NCI-H1105 (cell line): ENCODE measurements at places on chromosomes 6 and 20.
A peak's percentile ranks its signal among the peaks of the same experiment; 100 is the strongest.

DNA sequence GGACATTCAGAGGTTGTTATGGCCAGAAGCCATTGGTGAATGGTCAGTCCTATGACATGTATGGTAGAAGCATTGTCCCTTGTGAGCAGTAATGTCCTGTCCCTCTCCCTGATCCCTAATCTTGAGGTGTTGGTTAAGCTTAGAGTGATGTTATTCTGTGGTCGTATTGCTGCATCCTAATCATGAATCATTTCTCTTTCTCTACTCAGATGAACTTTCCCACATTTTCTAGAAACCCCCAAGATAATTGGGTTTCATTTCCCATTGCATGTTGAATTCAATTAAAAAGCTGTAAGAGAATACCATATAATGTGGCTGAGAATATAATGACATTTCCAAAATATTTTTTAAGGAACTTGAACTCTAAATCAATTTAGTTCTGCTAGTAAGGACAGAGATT lies 175.1 kb downstream of the PLCB4 start:
- DNase-seq = no peak

DNA sequence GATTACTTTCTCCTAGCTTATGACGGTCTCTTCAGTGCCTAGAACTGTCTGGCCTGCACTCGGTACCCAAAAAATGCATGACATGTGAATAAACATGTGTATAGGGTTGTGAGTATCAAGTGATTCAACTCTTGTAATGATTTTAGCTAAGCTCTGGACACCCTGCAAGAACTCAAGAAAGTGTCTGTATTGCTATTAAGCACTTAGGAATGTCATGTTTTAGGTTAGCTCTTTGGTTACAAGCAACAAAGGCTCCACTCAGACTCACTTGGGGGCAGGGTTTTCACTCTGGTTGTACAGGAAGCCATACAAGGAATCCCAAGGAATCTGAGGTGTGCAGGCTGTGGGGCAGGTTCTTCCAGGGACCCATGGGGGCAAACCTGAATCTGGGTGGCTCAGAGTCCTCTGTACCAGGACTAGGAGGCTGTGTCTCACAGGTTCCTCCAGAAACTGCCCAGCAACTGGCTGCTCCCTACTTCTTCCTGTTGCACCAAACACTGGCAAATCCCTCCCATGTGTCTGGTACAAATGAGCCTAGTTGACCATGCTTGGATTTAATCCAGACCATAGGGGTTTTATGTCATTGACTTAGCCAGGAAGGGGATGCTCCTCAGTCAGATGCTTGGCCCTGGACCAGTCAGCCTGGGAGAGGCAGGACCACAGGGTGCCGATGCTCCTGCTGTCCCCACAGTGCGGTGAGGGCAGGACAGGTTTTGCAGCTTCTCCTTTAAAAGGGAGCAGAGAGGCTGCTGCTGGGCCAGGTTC lies 77.9 kb upstream of the CDH4 start:
- DNase-seq = no peak

- no peak for DNase-seq
Measured at GRCh38 chr6:22367346-22367745, 70.5 kb upstream of the PRL start.

GRCh38 chr20:41373251-41373783 lies 6.7 kb upstream of the EMILIN3 start:
- no peak for DNase-seq

- peak; percentile 5 for DNase-seq
Measured at GRCh38 chr20:13105864-13106457, 97.2 kb downstream of the SPTLC3 start.

DNA sequence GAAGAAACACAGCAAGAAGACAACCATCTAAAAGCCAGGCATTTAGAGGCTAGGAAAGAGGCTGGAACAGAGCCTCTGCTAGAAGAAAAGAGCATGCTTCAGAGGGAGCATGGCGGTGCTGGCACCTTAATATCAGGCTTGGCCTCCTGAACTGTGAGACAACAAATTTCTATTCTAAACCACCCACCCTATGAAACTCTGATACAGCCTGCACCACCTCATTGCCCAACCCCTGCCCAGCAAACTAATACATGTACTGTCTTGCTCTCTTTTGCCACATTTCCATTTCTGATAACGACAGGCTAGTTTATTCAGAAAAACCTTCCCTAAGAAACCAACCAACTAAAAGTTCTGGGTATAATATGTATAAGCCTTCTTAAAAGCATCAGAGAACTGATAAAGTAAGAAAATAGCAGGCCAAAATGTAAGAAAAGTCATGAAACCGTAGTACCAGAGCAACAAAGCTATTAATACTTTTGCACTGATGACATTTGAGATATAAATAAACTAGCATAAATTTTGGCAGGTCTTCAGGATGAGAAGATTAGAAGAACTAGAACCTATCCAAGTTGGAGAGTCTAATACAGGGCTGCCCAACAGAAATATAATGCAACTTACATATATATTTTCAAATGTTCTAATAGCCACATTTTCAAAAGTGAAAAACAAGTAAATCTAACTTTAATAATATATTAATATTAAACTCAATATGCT lies 184.7 kb upstream of the HSF2 start:
- DNase-seq = no peak
